ENCODE measurements at places on chromosomes 16 and 17.

- no peak for DNase-seq
Measured at GRCh38 chr17:75553295-75554110, 28.0 kb downstream of the LLGL2 start.

GRCh38 chr17:44171931-44172455 lies 1.5 kb downstream of the ASB16 start:
- DNase-seq = no peak

GRCh38 chr16:6573577-6573976 lies 759.1 kb upstream of the RBFOX1 start:
- DNase-seq = no peak

DNA sequence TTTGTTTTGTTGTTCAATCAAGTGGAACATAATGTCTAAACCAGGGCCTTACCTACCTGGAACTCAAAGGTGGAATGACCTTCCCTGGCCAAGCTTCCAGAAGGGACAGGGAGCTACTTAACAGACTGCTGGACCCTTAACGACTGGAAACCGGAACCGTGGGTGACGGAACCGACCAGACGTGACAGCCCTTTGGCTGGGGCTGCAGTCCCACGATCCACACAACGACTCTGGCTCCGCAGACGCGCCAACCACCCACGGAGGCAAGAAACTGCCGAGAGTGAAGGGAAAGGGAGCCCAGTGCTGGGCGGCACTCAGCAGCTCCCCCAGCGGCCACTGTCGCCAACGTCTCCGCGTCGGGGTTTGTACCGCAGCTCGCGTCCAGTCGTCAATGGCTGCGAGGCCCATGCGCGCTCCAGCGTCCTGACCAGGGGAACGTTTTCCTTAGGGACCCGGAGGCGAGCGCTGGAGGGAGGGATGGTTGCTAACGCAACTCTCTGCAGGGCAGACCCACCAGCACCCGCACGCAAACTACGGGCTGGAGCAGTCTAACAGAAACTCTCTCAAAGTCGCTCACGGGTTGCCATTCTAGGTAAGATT lies 5.5 kb upstream of the KIF22 start:
- DNase-seq = peak; percentile 53

GRCh38 chr16:80862160-80862705 lies 57.8 kb upstream of the CDYL2 start:
- DNase-seq = no peak

DNA sequence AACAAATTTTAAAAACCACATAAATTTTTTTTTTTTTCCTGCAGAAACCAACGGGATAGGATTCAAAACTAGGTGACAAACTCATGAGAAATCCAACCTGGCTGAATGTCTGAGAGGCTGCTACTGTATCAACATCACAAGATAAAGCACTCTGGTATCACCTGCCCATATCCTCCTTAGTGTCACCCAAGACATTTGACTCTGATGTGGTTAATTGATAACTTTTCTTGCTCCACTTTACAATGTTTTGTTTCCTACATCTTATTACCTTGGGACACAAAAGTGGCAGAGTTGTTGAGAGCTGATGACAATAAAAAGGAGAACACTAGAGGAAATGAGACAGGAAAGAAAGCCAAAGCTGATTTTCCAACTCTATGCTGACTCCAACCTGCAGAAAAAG lies 4.0 kb upstream of the FBXL20 start:
- DNase-seq = no peak

DNA sequence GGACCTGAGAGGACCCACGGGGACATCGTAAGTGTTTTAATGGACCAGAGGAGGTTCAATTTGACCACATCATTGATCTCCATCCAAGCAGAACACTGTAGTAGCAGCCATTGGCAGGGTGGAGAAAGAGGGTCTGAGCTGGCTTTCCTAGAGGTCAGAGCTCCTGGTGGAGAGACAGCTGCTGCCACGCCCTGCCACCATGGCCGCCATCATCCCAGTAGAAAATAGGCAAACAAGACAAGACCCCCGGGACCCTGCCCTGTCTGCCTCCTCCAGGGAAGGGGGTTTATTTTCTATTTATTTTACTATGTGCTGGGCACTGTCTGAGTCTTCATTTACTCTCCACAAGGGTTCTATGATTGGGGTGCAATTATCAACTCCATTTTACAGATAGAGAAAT lies 11.4 kb upstream of the ITGA3 start:
- no peak for DNase-seq

Data from kidney capillary endothelial cell (primary cell).